IPS-NIHi11 (cell line): ENCODE measurements at places on chromosomes 13 and 19.

- DNase-seq: no peak
Measured at GRCh38 chr19:30663611-30664174, 291.5 kb downstream of the ZNF536 start.

DNA sequence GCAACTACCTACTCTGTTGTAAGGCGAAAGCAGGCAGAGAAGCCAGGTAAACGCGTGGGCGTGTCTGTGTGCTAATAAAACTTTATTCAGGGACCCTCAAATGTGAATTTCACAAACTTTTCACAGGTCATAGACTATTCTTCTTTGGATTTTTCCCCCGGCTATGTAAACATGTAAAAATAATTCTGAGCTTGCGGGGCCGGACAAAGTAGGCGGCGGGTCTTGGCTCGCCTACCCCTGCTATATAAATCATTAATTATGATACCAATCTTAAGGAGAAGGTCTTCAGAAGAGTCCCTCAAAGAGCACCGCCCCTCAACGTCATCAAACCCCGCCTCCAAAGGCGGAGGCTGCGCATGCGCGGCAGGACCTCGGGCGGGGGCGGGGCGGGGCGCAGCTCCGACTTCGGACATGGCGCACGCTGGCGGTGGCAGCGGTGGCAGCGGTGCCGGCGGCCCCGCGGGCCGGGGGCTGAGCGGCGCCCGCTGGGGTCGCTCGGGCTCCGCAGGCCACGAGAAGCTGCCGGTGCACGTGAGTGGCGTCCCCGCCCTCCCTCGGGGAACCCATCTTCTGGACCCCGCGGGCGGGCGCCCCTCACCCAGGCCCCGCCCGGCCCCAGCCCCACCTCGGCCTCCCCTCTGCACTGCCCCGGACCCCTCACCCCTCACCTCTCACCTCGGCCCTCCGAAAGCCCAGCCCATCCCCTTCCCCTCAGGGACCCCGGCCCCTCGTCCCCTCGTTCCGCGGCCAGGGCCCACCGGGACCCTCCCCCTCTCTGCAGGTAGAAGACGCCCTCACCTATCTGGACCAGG is at the start of gene SIN3B:
SIN3B (plus strand) TSS at position 389 of the 812 bp plus-strand sequence; CDS start at position 412, 23 bp downstream.
- DNase-seq: peak; percentile 96

DNA sequence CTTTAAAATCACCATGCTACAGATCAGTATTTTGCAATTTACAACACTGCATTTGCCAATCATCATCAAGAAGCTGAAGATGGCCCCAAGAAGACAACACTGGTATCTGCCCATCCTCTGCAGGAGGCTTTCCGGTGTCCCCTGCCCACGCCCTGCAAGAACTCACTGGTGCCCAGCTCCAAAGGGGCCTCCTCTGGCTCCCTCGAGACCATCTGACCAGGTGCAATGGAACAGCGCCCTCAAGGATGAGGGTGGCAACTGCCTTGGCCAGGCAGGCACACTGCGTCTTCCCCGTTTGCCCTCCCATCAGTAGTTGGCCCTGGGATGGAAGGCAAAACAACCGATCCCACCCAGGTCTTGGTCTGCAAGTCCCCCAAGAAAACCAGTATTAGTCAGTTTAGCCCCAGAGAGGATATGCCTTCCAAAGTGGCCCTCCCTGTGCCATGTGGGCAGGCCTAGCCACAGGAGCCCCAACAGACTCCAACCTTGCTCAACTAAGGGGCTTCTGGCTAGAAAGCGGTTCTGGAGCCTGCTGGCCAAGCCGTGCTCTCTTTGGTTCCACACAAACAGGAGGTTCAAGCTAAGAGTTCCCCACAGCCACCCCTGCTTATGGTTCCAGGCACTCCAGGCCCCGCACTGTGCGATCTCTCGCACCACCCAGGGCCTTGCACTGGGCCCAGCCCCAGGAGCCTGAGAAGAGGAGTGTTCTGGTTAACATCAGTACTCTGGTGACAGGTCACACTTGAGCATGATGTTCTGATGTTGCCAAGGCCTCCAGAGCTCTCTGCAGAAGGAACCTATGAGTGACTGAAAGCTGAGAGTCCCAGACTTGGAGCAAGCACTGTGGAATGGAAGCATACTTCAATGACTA is 4.7 kb downstream of the PCID2 start:
- DNase-seq: no peak

GRCh38 chr19:55251341-55252081 is 7.3 kb downstream of the PPP6R1 start:
- no peak for DNase-seq

- no peak for DNase-seq
Measured at GRCh38 chr19:27865927-27866777, 1346.8 kb downstream of the UQCRFS1 start.

GRCh38 chr13:42623916-42624315 is 50.0 kb downstream of the TNFSF11 start:
- DNase-seq: no peak

DNA sequence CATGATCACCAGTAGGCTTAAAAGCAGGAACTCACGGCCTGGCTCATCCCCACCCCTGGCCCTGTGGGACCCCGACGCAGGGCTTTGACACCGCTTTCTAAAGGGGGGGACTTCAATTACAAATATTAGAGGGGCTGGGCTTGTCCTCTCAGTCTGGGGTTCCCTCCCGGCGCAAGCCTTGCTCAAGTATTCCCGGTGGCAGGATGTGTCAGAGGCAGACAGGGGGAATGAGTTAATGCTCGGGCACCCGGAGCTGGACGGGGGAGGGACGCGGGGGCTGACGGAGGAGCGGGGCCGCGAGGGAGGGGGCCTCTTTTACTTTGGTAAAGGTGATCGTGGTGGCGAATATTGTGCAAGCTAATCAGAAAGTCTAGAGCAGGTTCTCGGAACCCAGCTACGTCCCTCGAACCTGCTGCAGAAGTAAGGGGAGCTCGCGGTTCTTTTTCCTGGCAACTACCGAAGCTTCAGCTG is 1.1 kb downstream of the FGF14 start:
- DNase-seq: peak; percentile 32

DNA sequence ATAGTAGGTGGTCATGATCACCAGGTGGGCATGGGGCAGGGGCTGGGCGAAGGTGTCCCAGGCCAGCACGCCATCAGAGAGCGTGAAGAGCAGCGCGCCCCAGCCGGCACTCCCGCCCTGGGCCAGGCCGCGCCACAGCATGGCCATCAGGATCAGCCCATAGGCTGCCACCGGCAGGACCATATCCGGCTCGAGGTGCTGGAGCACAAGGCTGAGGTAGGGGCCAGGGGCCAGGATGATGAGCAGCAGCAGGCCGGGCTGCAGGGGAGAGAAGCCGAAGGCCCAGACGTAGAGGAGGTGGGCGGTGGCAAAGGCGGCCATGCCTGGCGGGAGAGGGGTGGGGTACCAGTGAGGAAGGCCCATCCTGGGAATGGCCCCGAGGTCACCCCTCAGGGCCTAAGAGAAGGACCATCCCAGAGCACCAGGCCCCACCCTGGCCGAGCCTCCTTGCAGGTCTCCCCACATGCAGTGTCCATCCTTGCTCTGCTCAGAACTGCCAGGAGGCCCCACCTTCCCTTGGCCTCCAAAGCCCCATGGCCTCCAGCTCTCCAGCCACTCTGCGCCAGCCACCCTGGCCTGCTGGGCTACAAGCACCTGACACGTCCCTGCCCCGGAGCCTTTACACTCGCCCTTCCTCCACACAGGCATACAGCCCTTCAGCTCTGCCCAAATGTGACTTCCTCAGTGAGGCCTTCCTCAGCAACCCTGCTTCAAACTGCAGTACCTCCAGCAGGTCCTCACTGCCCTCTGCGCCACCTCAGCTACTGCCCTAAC is 1.1 kb downstream of the TMEM86B start:
- DNase-seq: peak; percentile 11

GRCh38 chr13:32956595-32956933 is 59.7 kb upstream of the KL start:
- no peak for DNase-seq

- DNase-seq: no peak
Measured at GRCh38 chr13:113747291-113747833, 11.7 kb upstream of the TMEM255B start.

- no peak for DNase-seq
Measured at GRCh38 chr13:69274231-69274630, 833.4 kb upstream of the ATXN8OS start.

GRCh38 chr13:100541897-100542825 is 46.4 kb downstream of the GGACT start:
- no peak for DNase-seq

DNA sequence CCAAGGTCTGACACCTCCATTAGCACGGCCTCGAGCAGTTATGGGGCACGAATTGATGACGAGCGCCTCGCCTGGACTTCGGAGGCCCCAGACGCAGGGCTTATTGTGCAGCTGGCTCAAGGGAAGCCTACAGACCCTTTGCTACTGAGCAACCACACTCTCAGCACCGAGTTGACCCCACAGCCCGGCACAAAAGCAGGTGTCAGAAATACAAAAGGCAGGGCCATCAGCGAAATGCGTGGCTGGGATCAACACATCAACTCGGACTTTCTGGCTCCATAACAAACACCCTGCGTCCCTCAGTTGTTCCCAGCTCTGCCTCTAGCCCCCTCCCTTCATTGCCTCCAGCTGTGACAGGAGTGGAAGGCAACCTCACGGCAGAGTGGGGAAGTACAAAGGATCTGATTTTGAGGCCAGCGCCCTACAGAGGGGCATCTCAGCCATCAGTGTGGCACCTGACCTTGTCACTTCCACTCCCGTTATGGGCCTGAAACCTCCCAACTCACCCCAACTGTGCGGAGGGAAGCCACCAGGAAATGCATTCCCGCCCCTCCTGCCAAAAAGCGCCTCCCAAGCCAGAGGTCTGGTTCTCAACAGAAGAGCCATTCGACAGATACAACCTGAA is 18.0 kb downstream of the PEPD start:
- no peak for DNase-seq

GRCh38 chr13:53197424-53197823 is 168.8 kb downstream of the OLFM4 start:
- no peak for DNase-seq

GRCh38 chr13:101474419-101474957 is 22.0 kb downstream of the ITGBL1 start:
- no peak for DNase-seq

DNA sequence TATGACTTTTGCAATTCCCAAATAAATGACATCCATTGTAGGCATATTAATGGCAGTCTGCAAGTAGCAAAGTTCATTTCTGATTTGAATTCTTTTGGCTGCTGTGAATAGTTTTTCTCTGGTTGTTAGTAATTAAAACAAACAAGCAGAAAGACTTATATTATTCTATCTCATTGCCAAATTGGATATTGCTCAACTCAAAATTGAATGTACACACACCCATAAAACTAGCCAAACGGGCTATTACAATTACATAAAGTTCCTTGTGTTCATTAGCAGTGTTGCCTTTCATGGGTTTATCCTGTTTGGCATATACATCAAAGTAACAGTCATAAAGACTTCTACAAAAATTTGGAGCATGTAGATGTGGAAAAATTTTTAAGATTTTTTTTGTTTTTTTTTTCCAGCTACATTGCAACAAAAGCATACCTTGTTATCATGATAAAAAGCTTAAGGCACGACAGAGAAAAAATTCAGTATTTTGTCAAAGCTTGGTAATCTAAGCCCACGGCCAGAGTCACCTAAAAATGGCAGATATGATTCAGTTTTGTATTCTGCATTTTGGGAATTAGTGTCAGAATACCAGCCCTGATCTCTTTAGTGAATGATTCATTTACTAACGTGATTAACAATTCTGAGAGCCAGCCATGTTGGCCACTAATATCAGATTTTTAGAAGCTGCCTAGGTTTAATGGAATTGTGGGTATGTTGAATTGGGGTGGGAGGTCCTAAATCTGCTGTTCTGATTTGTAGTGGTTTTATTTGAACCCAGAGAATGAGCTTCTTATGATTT is 108.4 kb downstream of the KLF5 start:
- DNase-seq: no peak

GRCh38 chr13:30702006-30702405 is 33.3 kb upstream of the ALOX5AP start:
- DNase-seq: peak; percentile 31

DNA sequence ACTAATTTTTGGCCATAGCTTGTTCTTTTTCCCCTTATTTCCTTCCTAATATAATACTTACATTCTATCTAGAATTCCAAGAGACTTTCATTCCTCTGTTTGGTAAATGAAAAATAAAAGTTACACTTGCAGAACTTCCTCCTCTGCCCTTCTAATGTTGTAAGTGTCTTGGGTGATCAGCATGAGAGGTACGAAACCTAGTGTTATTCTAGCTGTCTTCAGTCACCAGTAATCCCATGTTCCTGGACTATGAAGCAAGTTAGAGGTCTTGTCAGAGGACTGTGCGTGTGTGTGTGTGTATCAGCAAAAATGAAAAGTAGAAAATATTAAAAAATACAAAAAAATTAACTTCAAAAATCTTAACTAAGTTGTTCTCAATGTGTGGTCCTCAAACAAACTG is 307.0 kb downstream of the SPRY2 start:
- no peak for DNase-seq

GRCh38 chr19:5048091-5048726 is 79.3 kb downstream of the KDM4B start:
- DNase-seq: peak; percentile 98

DNA sequence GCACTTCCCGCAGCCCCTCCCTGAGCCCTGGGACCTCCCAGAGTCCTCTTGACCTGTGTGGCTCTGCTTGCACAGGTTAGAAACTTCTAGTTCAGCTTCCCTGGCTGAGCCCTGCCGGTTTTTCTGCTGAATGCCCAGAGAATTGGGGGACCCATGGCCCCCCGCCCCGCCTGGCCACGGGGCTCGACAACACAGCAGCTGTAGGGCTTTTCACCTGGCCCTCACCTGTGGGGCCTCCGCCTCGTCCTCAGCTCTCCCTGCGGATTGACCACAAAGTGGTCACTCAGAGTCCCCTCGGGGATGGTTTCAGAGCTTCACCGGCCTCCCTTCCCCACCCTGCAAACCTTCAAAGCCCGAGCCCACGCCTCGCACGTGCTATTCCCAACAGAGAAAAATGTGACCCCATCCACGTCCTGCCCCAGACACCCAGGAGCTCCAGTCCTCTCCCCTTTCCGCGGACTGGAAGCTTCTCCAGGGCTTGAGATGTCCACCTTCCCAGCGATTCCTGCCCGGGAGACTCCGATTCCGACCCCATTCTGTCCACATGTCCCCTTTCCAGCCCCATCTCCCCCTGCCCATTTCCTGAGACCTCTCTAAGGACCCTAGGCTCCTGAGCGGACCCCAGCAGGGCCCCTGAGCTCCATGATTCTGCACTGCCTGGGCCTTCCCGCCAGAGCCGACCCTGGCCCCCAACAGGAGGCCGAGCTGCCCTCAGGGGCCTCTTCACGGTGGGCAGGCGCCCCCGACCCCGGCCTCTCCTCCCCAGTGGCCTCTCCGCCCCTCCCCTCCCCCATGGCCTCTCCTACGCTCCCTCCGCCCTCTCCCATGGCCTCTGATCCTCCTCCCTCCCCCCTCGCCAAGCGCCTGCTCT is 41.9 kb downstream of the ANKRD10 start:
- DNase-seq: peak; percentile 27
